Fibroblast of skin of right biceps (primary cell): ENCODE measurements at places on chromosomes 6 and 20.

GRCh38 chr20:10171864-10172751 lies 46.5 kb upstream of the SNAP25 start:
- peak; percentile 49 for DNase-seq

DNA sequence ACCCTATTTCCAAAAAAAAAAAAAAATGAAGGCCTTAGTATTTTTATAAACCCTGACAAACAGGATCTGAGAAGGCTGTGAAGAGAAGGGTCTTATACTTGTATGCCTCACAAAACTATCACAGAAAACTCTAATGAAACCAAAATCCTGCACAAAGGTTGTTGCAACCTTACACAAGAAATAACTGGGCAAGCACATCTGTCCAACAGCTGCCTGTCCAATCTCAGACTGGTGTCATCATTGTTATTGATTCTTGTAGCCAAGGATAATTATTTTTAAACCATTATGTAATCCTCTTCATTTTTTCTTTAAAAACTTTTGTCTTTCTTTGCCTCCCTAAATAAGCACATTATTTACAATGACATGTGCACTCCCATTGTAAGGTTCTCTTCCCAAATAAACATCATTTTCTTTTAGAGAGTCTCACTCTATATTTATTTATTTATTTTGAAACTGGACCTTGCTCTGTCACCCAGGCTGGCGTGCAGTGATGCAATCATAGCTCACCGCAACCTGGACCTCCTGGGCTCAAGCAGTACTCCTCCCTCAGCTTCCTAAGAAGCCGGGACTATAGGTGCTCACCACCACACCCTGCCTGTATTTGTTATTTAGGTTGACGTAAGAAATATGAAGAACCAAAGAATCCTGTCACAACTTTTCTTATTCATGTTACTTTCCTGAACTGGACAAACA lies 697.1 kb downstream of the DOK5 start:
- DNase-seq = no peak

DNA sequence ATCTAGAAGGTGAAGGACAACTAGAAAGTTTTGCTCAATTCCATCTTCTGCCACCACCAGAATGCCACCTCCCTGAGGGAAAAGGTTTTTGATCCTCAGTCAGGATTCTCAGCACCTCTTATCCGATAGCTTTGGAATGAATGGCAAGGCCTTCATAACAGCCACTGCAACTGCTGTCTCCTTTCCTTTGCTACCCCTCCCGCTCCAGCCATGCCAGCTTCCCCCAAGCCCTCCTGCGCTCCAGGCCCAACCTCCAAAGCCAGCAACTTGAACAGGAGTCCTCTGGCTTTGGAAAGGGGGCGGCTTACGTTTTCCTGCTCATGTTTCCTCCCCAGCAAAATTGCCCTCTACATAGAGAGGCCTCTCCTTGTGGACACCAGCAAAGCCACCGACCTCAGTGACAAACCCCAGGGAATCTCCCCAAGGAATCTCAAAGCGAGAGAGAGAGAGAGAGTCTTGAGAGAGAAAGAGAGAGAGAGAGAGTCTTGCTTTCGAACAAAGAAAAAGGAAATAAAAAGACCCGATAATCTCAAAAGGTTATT lies 420 bp upstream of the BTN2A1 start:
- no peak for DNase-seq

GRCh38 chr6:14431385-14432330 lies 314.1 kb downstream of the CD83 start:
- no peak for DNase-seq

GRCh38 chr20:36070451-36070850 lies 84.1 kb upstream of the EPB41L1 start:
- DNase-seq = no peak

GRCh38 chr6:34324738-34325444 lies 67.6 kb downstream of the NUDT3 start:
- peak; percentile 47 for DNase-seq

GRCh38 chr6:52557389-52558265 lies 19.2 kb downstream of the TRAM2 start:
- peak; percentile 59 for DNase-seq

GRCh38 chr6:32255199-32256153 lies 31.6 kb upstream of the NOTCH4 start:
- peak; percentile 96 for DNase-seq

- DNase-seq = peak; percentile 36
These were observed 12.9 kb downstream of the TSPYL1 start for GRCh38 chr6:116266803-116267202.

DNA sequence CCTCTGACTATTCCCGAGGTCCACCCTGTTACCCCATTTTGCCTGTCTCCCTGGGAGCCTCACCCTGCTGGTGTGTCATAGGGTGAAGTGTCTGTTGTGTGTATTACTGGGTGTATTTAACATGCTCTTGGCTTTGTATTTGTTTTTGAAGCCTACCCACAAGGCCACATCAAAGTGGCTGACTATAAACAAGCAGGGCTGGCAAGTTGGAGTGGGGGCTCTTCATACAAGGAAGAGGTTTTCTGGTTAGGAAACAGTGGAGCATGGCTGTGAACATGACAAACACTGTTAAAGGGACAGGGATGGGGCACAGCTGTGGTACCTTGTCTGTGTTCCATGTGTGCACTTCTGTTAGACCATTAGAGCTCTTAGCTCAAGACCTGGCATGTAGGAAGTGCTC lies 26.3 kb downstream of the HECA start:
- peak; percentile 46 for DNase-seq

- no peak for DNase-seq
These were observed 91.3 kb downstream of the ADGRB3 start for GRCh38 chr6:68726337-68726736.

GRCh38 chr6:124073021-124073420 lies 269.4 kb downstream of the NKAIN2 start:
- peak; percentile 9 for DNase-seq

- DNase-seq = no peak
These were observed 72.6 kb downstream of the SHPRH start for GRCh38 chr6:145891565-145891964.

DNA sequence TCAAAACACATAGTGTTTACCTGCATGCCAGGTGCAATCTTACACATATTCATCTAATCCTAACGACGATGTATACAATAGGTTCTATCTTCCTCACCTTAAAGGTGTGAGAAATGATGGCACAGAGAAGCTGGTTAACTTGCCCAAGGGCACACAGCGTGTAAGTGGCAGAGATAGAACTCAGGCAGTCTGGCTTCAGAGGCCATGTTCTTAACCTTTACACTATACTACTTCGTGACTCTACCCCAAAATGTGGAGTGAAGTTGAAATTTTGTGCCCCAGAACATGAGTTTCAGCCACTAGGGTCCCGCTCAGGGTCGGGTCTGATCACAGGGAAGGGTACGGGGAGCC lies 584 bp downstream of the VPS52 start:
- no peak for DNase-seq

DNA sequence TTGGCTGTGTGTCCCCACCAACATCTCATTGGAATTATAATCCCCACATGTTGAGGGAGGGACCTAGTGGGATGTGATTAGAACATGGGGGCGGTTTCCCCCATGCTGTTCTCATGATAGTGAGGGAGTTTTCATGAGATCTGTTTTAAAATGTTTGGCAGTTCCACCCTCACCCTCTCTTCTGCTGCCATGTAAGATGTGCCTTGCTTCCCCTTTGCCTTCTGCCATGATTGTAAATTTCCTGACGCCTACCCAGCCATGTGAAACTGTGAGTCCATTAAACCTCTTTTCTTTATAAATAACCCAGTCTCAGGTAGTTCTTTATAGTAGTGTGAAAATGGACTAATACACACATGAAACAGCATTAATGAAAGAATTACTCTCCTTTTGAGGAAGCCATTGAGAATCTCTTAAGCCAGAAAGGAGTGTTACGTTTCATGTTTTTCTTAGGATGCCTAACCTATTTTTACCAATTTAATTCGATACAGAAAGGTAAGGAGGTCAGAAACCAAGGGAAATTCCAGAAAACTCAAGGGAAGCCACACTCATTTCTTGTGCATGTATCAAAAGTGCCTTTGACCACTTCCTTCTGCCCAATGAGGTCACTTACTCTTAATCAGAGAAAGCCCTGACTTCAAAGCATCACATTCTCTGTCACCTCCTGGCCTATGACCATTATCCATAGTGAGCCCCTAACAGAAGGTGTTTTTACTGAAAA lies 24.7 kb upstream of the HINT3 start:
- peak; percentile 26 for DNase-seq

GRCh38 chr20:47725248-47725973 lies 59.9 kb downstream of the SULF2 start:
- peak; percentile 83 for DNase-seq

DNA sequence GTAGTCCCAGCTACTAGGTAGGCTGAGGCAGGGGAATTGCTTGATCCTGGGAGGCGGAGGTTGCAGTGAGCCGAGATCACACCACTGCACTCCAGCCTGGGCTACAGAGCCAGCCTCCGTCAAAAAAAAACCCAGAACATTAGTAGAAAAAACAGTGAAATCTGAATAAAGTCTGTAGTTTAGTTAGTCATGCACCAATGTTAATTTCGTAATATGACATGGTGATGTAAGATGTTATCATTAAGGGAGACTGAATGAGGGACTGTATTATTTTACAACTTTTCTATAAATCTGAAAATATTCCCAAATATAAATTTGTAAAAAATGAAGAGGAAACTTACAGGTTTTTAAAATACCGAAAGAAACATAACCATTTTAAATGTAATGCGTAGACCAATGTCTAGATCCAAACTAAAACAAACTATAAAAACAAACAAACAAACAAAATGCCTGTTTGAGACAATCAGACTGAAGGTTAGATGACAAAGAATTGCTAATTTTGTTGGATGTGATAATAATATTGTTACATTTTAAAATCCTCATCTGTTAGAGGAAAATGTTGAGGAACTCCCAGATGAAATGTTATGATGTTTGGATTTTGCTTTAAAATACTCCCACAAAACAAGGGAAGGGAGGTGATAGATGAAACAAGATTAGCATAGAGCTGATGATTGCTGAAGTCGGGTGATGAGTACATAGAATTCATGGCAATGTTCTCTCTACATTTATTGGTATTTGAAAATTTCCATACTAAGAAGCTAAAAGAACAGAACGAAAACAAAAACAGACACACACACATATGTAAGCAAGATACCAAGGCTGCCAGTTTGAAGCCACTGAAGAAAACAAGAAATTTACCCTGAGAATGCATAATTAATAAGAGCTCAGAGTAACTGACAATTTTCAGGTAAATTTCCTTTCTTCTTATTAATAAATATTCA lies 1.8 kb downstream of the GSTA4 start:
- peak; percentile 62 for DNase-seq
